Left hindlimb (tissue), 1 donor: ENCODE measurements at places on chromosomes 1 and 21.

DNA sequence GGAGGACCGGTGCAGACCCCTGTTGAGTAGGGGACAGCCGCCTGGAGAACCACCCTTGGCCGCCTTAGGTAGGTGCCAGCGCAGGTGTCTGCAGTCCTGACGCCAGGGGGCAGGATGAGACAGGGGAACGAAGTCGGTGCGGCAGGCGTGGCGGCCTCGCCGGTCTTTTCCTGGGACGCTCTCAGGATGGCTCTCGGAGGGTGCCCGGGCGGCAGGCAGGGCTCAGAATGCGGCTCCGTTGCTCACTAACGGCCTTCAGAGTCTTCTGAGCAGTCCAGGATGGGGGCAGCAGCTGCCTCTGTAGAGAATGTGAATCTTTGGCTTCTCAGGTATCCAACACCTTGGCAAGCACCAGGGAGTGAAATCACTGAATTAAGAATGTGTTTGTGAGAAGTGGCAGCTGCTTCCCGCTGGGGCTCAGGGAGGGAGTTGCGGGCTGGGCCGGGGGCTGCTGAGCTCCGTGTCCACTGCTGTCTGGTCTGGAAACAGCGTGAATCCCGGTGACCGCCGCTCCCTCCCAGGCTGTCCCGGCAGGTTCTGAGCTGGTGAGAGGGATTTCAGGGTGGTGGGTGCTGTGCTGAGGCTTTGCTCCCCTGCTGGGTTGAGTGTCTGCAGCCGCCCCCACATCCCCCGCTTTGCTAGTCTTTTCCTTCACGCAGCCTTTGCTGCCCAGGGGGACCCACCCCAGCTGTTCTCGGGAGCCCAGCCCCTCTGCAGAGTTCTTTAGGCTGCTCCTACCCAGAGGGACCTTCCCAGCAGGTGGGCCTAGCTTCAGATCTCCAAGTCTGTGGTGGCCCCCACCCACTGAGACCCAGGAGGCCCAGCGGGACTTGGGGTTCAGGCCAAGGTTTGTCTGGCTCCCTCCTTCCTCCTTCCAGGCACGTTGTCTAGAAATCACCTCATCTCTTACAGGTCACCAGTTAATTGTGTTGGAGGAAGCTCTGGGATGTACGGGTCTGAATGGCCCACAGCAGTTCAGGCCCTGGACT lies 11.1 kb upstream of the C1orf174 start:
- peak; percentile 77 for DNase-seq

DNA sequence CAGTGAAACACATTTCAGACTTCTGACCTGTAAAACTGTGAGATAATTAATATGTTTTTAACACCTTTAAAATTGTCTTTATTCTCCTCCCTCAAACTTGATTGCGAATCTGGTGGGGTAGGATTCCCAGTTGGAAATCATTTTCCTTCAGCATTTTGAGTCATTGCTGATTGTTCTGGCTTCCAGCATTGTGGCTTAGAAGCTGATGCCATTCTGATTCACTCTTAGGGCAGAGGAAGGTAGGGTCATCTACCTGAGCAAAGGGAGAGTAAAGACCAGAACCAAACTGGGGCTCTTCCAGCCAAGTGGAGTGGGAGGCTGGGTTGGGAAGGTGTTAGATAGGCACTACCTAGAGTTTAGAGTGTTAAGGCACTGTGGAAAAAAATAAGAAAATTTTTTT lies 61.2 kb downstream of the MPZL1 start:
- DNase-seq = no peak

DNA sequence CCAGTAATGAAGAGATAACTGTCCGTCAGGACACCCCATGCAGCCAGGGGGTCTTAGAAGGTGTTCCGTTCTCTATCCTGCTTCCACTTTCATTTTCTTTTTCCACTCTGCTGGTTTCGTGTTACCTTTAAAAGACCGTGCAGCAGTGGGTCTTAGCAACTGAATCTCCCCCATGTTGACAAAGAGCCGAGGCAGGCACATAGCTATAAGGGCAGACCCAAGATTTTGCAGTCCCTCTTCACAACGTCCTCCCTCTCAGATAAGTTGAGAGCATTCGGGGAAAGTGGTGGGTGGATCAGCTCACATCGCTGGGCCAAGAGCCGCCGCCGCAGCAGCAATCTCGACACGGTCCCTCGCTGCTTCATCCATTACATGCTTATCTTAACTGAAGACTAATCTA lies 355.5 kb downstream of the LMO4 start:
- DNase-seq = no peak

DNA sequence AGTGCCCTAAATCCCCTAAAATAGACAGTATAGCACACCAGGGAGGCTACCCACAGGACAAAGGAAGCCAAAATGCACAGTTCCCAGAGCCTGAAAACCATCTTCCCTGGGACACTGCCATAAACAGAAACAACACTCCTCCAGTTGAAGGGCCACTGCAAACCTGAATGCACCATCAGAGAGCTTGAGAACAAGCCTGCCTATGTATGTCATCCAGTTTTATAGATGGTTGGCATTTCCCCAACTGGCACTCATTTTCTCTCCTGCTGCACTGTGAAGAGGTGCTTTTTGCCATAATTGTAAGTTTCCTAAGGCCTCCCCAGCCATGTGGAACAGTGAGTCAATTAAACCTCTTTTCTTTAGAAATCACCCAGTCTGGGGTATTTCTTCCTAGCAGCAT lies 169.0 kb downstream of the AGBL4 start:
- DNase-seq = no peak

DNA sequence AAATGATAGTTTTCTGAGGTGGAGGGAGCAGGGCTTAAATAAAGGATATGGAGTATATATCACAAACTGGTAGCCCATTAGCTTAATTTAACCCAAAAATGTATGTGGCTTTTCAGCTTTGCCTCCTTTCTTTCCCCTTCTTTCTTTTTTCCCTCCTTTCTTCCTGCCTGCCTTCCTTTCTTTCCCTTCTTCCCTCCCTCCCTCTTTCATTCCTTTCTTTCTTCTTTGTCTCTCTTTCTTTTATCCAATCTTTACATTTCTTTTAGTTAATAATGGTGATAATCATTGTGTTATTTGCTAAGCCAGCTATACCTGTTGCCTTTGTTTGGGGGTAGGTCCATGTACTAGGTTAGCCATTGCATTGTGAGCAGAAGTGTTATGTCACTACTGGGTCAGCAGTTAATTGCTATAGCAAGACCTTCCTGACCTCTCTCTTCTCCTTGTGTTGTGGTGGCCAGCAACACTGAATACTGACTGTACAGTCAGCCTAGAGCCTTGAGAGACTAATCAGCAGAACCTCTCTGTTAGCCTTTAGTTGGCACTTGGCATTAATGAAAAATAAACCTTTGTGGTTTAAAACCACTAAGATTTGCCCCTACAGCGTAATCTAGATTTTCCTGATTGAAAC lies 5.1 kb downstream of the GORAB start:
- DNase-seq = no peak

- peak; percentile 78 for DNase-seq
These were observed 84.5 kb upstream of the BCL10 start for GRCh38 chr1:85360730-85361493.
